Tibial nerve (tissue), 4 donors: ENCODE measurements at places on chromosomes 12 and 14. TPM values are rescaled to one million over a fixed set of nuclear protein-coding genes. Genes with fewer than 3 reads are reported as not detected.
A peak's percentile ranks its signal among the peaks of the same experiment; 100 is the strongest.

DNA sequence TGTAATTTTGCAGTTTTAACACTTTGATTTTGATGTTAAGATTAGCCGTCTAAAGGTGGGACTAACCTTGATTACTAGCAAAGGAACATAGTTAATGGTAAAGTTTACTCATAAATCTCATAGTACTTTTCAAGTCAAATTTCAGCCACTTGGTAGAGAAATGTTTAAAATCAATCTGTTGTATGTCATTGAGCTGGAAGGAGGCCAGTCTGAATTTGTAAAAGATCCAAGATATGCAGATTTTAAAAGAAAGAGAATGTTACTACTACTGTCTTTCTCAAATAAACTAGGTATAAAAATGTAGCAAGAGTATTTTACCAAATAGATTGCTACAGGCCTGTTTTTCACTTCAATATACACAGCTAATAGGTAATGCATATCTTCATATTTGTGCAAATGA, 600.8 kb upstream of the SEL1L start:
- no peaks in the 10 kb centered on the region for H3K4me1 ChIP-seq
- DNase-seq, result no peak
- H3K4me3 ChIP-seq, result no peak overlapping the region
- no peaks in the 10 kb centered on the region for H3K27me3 ChIP-seq
- no peak overlapping the region for H3K27ac ChIP-seq

GRCh38 chr12:114834621-114835020, 150.6 kb upstream of the TBX3 start:
- no peaks in the 10 kb centered on the region for H3K4me1 ChIP-seq
- no peak overlapping the region for H3K27ac ChIP-seq
- DNase-seq, result no peak
- no peaks in the 10 kb centered on the region for H3K36me3 ChIP-seq
- no peaks in the 10 kb centered on the region for H3K27me3 ChIP-seq
- H3K4me3 ChIP-seq, result no peak overlapping the region

GRCh38 chr12:43292699-43293098, 259.3 kb downstream of the ADAMTS20 start:
- DNase-seq, result no peak
- H3K27me3 ChIP-seq, result no peaks in the 10 kb centered on the region
- no peaks in the 10 kb centered on the region for H3K4me1 ChIP-seq
- H3K36me3 ChIP-seq, result no peaks in the 10 kb centered on the region
- no peak overlapping the region for H3K27ac ChIP-seq

DNA sequence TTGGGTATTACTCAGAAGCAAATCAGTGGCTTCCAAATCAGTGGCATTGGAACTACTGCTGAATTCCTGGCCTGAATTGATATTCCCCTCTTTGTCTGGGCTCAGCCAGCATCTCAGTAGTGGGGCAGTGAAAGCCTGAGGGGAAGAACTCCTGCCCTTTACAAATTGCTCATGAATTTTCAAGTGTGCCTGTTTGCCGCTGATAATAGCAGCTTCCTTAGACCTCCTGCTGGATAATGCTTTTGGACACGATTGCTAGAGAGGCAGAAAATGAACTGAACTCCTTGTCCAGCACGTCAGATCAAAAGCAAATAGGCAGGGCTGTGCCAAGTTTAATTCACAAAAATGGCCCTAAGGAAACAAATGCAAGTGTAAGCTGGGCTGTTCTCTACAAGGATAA, 91.3 kb upstream of the GZMB start:
- no peaks in the 10 kb centered on the region for H3K36me3 ChIP-seq
- no peaks in the 10 kb centered on the region for H3K4me1 ChIP-seq
- H3K27ac ChIP-seq, result no peak overlapping the region
- H3K4me3 ChIP-seq, result no peak overlapping the region

- H3K36me3 ChIP-seq, result no peaks in the 10 kb centered on the region
- H3K27me3 ChIP-seq, result no peaks in the 10 kb centered on the region
- peaks cover 6% of the 10 kb centered on the region for H3K4me1 ChIP-seq
- H3K27ac ChIP-seq, result no peak overlapping the region
Measured at GRCh38 chr12:1907652-1908611, 10.5 kb downstream of the CACNA2D4 start.

DNA sequence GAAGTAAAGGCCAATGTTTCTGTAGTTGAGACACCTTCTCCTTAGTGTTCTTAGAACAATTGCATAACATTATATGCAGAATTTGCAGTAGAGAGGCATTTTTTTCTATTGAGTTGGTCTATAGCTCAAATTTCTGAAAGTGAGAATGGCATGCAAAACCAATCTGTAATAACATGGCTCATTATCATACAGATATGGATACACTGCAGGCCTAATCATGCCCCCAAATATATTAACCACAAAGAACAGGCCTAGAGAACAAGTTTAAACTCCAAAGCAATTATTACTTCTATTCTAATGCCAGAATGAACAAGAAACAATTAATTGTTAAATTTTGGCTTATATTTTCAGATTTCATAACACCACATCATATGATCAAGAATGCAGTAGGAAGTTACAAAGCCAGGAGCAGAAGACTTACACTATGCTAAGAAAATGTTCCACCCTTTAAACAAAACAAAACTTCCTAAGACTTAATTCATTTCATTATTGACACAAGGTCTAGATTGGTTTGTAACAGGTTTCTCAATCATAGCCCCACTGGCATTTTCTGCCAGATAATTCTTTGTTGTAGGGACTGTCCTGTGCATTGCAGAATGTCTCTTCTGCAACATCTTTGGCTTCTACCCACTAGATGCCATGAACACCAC, 26.9 kb downstream of the TMTC1 start:
- no peak for DNase-seq
- no peaks in the 10 kb centered on the region for H3K36me3 ChIP-seq
- H3K4me1 ChIP-seq, result no peaks in the 10 kb centered on the region
- H3K4me3 ChIP-seq, result no peak overlapping the region

GRCh38 chr12:56816491-56816890, 53.4 kb downstream of the HSD17B6 start:
- no peaks in the 10 kb centered on the region for H3K27me3 ChIP-seq
- H3K36me3 ChIP-seq, result no peaks in the 10 kb centered on the region
- no peak overlapping the region for H3K4me3 ChIP-seq

GRCh38 chr12:86312232-86312631, 56.0 kb upstream of the MGAT4C start:
- no peak for DNase-seq
- no peaks in the 10 kb centered on the region for H3K4me1 ChIP-seq
- no peak overlapping the region for H3K4me3 ChIP-seq
- no peak overlapping the region for H3K27ac ChIP-seq
- no peaks in the 10 kb centered on the region for H3K27me3 ChIP-seq

DNA sequence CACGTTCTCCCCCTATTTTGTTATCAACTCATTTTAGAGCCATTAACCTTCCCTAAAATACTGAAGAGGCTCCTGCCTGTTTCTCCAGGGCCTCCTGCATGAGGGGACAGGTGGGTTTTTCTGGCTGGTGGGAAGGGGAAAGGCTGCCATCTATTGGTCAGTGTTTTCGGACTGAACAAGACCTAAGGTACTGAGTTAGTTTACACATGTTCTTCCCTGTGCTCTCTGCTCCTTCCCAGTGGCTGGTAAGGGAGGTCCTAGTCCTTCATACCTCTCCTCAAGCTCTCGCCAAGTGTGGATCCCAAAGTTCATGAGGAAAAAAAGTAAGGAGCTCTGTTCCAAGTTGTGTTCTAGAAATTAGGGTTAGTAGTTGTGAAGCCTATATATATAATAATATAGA, 357.5 kb downstream of the FSCB start:
- H3K36me3 ChIP-seq, result no peaks in the 10 kb centered on the region
- no peaks in the 10 kb centered on the region for H3K27me3 ChIP-seq
- no peaks in the 10 kb centered on the region for H3K4me1 ChIP-seq

GRCh38 chr14:89787525-89787924, 167.0 kb downstream of the EFCAB11 start:
- H3K27me3 ChIP-seq, result no peaks in the 10 kb centered on the region
- H3K4me1 ChIP-seq, result no peaks in the 10 kb centered on the region
- no peaks in the 10 kb centered on the region for H3K36me3 ChIP-seq
- no peak for DNase-seq
- H3K4me3 ChIP-seq, result no peak overlapping the region

DNA sequence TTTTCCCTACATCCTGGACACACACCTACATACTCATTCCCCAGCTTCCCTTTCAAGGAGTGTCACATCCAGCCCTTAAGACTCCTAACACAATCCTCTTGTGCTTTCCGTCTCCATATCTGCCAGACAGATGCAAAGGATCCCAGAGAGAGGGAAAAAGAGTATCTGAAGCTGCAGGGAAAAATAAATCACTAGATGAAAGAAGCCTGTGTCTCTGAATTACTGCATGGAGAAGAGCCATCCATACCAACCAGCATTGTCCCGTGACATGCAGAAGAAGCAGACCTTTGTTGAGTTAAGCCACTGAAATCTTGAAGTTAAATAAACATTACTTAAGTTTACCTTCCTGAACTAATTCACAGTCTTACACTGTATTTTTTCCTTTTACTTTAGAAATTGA, 54.6 kb downstream of the GTF2A1 start:
- no peaks in the 10 kb centered on the region for H3K36me3 ChIP-seq
- H3K27ac ChIP-seq, result no peak overlapping the region
- no peak for DNase-seq
- H3K27me3 ChIP-seq, result no peaks in the 10 kb centered on the region

DNA sequence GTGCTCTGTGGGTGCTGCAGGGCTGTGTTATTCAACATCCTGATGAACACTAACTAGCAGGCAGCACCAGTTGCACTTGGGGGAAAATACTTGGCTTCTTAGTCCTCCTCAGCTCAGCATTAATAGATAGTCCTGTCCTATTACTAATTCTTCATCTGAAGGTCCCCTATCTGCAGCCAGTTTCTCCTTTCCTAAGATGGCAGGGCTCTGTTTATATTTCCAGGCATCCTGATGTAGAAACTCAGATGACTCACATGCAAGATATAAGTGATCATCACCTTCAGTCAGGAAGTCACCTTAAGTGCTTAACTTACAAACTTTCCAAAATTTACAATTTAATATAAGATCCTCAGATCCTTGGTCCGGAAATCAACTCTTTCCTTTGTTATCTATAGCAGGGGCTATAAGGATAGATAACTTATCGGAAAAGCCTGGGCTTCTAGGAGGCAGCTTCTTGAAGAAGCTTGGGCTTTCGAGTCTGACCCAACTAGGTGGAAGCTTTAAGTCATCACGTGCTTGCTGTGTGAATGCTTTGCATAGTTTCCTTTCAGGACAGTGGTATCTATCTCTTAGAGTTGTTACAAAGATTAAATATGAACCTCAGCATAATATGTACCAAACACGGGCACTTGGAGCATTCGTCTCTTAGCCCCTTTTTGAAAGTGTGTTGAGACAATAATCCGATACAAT, 181.0 kb upstream of the GRIP1 start:
- no peak for DNase-seq
- no peak overlapping the region for H3K4me3 ChIP-seq
- no peaks in the 10 kb centered on the region for H3K27me3 ChIP-seq
- H3K4me1 ChIP-seq, result no peaks in the 10 kb centered on the region
- H3K27ac ChIP-seq, result no peak overlapping the region
- no peaks in the 10 kb centered on the region for H3K36me3 ChIP-seq

DNA sequence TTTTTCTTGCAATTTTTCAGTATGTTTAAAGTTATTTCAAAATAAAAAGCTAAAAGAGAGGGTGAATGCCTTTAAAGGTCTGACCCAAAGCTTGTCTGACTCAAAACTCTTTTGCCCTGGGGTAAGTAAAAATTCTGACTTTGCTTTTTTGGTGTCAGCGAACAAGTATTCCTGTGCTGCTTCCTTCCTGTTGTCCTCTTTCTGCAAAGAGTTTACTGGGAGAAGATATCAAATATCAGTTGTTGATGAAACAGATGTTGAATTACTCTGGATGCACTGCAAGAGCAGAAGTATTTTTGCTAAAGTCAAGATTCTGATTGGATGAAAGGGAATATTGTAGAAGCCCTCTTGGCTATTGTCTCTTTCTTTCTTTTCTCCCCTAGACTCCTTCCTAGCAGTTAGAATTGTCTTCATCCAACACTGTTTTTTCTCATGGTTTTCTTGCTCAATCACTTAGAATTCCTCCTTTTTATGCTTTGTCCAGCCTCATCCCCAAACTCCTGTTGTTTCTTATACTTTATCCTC, 62.0 kb downstream of the DACT1 start:
- H3K27ac ChIP-seq, result no peak overlapping the region
- no peak overlapping the region for H3K4me3 ChIP-seq
- H3K36me3 ChIP-seq, result no peaks in the 10 kb centered on the region
- H3K4me1 ChIP-seq, result no peaks in the 10 kb centered on the region
- H3K27me3 ChIP-seq, result no peaks in the 10 kb centered on the region

- DNase-seq, result no peak
- no peak overlapping the region for H3K4me3 ChIP-seq
- no peaks in the 10 kb centered on the region for H3K36me3 ChIP-seq
- no peaks in the 10 kb centered on the region for H3K27me3 ChIP-seq
Measured at GRCh38 chr14:59297071-59297776, 108.8 kb downstream of the DAAM1 start.

- DNase-seq, result no peak
- H3K27ac ChIP-seq, result no peak overlapping the region
- H3K27me3 ChIP-seq, result no peaks in the 10 kb centered on the region
- H3K4me1 ChIP-seq, result no peaks in the 10 kb centered on the region
- H3K36me3 ChIP-seq, result no peaks in the 10 kb centered on the region
Measured at GRCh38 chr12:90203556-90203955, 494.9 kb upstream of the ATP2B1 start.

DNA sequence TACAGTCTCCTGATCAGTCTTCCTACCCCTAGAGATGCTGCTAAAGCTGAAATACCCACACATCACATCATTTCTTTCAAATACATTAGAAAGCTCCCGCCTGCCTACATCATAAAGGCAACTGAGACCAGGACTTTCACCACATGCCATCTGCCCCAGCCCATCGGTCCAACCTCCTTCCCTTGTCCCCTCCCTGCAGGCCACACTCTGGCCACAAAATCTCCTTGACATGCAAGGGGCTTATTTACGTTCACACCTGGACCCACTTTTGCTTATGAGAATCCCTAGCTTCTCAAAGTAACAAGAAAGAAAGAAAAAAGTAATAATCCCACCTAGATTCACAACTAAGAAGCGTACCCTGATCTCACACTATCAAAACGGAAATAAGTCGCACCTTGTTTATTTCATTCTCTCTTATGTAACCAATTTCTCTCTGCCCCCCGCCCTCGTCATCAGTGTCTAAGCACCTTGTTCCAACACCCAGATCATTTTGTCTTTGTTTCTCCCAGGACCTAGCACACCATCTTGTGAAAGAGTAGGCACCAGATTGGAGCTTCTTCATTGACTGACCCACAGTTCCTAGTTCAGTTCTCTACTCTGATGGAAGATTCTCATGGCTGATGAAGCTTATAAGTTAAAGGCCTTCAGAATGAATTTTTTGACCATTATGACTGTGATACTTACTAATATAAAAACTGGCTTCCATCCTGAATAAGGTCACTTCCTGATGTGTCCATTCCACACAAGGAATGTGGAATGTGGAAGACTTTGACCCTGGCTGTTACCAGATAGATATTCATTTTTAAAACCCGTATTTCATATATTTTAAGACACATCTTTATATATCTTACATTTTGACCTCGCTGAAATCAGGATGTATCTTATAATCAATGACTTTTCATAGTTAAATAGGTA, 7.7 kb downstream of the WSB2 start:
- peaks cover 62% of the 10 kb centered on the region for H3K4me1 ChIP-seq
- peak overlapping the region; percentile 77 for H3K27ac ChIP-seq
- no peak for DNase-seq
- H3K27me3 ChIP-seq, result no peaks in the 10 kb centered on the region
- H3K36me3 ChIP-seq, result peaks cover 35% of the 10 kb centered on the region

- H3K4me1 ChIP-seq, result no peaks in the 10 kb centered on the region
- DNase-seq, result no peak
- no peaks in the 10 kb centered on the region for H3K36me3 ChIP-seq
- H3K27ac ChIP-seq, result no peak overlapping the region
- H3K4me3 ChIP-seq, result no peak overlapping the region
Measured at GRCh38 chr12:69042970-69043369, 110.0 kb upstream of the CPM start.

The FSCB gene
- 2.2 TPM for total RNA-seq

The TMEM132D gene
- under 0.01 TPM for total RNA-seq

The VPS33A gene
- total RNA-seq, result 21.3 TPM

The RNASE3 gene
- not detected for total RNA-seq

The CEP170B gene
- total RNA-seq, result 36.3 TPM

The CMTM5 gene
- 10.8 TPM for total RNA-seq

The TMEM117 gene
- total RNA-seq, result 18.9 TPM

The ATP5MC2 gene
- total RNA-seq, result 191 TPM
